ENCODE measurements at places on chromosomes 1 and 21.
A peak's percentile ranks its signal among the peaks of the same experiment; 100 is the strongest.

DNA sequence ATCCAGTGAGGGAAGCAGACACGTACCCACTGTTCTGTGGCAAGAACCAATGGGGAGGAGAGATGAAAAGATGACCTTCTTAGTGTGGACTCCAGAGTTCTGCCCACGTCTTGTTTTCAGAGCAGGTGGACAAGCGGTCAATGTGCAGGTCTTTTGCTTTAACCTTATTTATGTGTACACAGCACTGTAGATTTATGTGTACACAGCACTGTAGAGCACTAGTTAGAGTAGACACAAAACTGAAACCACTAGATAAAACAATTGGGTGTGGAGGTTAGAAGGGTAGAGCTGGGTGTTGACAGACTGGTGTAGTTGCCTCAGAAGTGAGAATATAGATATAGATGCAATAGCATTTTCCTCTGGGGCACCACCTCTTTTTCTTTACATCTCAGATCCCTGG is 150.0 kb downstream of the MAGI3 start:
- no peak for DNase-seq

GRCh38 chr21:43858806-43859648 is 6.0 kb upstream of the AGPAT3 start:
- DNase-seq = no peak

DNA sequence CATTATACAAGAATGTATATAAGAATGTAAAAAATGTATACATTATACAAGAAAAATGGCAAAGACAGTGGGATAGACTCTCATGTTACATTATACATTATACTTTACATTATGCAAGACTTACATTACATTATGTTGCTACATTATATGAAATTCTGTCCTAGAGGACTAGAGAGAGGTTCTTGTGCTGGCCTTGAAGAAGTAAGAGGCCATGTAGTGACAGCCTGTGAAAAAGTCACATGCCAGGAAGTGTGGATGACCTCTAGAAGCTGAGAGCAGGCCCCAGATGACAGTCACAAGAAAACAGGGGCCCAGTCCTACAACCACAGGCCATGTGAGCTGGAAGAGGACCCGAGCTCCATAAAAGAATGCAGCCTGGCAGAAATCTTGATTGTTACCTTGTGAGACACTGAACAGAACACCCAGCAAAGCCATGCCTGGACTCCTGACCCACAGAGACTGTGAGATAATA is 30.5 kb upstream of the AHCYL1 start:
- no peak for DNase-seq

DNA sequence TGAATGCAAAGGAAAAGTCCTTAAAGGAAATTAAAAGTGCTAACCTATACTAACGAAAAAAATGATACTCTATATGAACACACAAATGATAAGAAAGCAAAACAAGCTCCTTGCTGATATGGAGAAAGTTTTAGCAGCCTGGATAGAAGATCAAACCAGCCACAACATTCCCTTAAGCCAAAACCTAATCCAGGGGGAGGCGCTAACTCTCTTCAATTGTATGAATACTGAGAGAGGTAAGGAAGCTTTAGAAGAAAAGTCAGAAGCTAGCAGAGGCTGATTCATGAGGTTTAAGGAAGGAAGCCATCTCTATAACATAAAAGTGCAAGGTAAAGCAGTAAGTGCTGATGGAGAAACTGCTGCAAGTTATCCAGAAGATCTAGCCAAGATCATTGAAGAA is 3.4 kb downstream of the KRTAP23-1 start:
- DNase-seq = no peak

GRCh38 chr1:63487336-63488065 is 35.5 kb downstream of the ITGB3BP start:
- DNase-seq = peak; percentile 15

- DNase-seq = no peak
Observed at GRCh38 chr1:231226156-231226555, 14.9 kb upstream of the GNPAT start.

GRCh38 chr1:243638186-243638585 is 211.9 kb downstream of the AKT3 start:
- no peak for DNase-seq

DNA sequence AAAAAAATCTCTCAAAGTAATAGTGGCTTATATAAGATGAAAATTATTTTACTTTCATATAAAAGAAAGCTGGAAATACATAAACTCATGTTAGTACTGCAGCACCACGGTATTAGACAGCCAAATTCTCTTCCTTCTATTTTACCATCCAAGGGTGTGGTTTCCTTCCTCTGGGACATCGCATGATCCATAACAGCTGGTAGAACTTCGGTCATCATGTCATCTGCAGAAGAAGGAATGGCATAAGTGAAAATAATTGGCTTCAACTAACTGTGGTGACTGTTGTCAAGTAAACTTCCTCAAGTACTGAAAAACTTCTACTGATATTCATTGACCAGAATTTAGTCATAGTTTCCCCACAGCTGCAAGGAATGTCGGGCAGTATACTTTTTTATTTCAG is 28.3 kb upstream of the IFI44L start:
- DNase-seq = no peak

- DNase-seq = no peak
Observed at GRCh38 chr1:43743206-43743605, 35.9 kb downstream of the ST3GAL3 start.

DNA sequence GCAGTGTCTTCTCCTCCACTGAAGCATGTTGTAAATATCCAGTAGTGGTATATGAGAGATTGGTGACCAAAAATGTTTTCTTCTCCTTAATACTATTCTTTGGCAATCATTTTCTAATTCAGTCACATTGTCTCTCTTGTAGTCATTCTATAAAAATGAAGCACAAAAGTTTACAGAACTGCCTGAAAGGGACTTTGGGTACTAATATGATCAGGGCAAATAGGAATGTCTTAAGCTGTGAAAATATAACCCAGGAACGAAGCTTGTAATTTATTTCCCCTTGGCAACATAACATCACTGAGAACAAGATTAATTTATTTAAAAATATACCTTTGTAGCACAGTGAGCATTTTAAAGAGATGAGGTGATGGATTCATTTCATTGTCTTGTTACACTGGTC is 4.9 kb downstream of the B3GALT2 start:
- DNase-seq = no peak

- DNase-seq = no peak
Observed at GRCh38 chr1:23421753-23422240, 2.8 kb downstream of the TCEA3 start.

DNA sequence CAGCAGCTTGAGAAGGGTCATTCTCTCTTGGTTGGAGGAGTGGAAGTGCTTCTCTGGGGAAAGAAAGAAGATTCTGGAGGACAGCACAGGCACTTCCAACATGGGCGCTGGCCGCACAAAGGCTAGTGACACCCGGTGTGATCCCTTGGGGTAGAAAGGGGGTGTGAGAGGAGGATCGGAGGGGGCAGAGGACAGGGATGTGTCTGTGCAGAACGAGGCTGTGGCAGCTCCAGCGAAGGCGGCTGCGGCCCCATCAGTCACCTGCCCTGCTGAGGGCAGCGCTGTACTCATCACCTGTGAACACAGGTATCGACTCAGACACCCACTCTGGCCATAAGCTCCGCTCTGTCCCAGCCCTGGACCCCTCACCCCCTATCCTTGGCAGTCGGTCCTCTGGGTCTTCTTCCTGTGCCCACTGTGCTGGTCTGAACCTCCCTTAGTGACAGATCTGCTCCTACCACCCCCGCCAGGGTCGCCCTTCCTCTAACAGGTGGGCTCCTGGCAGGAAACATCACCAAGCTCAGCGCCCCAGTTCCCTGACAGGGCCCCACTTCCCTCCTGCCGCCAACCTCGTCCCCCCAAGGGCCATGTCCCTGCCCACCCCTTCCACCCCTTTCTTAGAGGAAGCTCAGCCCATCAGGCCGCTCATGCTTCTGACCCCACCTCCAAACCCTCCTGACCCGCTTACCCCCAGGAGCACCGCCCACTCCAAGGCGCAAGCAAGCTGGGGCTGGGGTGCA is 20.1 kb downstream of the TP73 start:
- DNase-seq = no peak

GRCh38 chr1:1783320-1783719 is 5.0 kb upstream of the NADK start:
- no peak for DNase-seq

DNA sequence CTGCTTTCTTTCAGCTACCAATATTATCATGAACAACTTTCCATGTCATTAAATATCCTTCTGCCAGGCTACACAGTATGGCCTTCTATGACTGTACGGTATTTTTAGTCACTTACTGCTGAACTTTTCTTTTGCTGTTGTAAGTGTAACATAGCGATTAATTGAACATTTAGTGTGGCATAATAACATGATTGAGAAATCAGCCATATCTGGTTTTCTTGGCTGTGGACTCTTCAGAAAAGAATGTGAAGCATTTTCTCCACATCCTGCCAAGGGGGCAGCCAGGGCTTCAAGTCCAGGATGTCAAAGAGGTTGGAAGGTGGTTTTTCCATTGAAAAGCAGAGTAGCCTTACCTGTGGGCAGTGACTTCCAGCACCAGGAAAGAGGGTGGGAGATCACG is 8.8 kb upstream of the AHCYL1 start:
- peak; percentile 63 for DNase-seq

DNA sequence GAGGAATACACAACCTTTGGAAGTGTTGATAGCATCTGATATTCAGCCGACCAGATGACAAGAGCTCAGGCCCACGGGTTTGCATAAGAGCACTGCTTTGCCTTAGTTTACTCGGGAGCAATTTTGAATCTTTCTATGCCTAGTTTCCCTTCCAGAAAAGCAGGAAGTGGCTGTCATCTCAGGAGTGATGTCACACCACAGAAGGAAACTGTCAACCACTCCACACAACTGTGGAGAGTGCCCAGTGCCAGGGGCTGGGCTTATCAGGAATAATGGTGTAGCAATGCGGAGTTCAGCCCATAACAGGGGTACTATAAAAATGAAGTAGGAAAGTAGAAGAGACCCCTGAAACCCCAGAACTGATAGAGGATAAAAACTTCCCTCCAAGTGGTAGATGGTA is 28.4 kb downstream of the NTPCR start:
- no peak for DNase-seq

GRCh38 chr1:116748272-116748671 is 6.0 kb upstream of the CD2 start:
- no peak for DNase-seq

DNA sequence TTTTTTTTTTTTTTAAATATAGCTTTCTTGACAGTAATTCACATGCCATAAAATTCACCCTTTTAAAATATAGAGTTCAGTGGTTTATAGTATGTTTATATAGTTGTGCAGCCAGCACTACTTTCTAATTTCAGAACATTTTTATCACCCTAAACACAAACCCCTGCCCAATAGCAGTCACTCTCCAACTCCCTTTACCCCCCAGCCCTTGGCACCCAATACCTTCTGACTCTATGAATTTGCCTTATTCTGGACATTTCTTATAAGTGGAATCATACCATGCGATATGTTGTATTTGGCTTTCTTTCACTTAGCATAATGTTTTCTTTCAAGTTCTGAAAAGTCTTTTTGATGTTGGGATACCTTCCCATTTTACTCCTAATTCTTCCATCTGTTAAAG is 42.5 kb upstream of the NEXN start:
- DNase-seq = no peak

GRCh38 chr1:169364948-169365347 is 2.6 kb downstream of the NME7 start:
- no peak for DNase-seq

GRCh38 chr1:168234846-168235547 is 9.2 kb downstream of the SFT2D2 start:
- no peak for DNase-seq

GRCh38 chr1:167774710-167775109 is 52.9 kb downstream of the MPZL1 start:
- no peak for DNase-seq

DNA sequence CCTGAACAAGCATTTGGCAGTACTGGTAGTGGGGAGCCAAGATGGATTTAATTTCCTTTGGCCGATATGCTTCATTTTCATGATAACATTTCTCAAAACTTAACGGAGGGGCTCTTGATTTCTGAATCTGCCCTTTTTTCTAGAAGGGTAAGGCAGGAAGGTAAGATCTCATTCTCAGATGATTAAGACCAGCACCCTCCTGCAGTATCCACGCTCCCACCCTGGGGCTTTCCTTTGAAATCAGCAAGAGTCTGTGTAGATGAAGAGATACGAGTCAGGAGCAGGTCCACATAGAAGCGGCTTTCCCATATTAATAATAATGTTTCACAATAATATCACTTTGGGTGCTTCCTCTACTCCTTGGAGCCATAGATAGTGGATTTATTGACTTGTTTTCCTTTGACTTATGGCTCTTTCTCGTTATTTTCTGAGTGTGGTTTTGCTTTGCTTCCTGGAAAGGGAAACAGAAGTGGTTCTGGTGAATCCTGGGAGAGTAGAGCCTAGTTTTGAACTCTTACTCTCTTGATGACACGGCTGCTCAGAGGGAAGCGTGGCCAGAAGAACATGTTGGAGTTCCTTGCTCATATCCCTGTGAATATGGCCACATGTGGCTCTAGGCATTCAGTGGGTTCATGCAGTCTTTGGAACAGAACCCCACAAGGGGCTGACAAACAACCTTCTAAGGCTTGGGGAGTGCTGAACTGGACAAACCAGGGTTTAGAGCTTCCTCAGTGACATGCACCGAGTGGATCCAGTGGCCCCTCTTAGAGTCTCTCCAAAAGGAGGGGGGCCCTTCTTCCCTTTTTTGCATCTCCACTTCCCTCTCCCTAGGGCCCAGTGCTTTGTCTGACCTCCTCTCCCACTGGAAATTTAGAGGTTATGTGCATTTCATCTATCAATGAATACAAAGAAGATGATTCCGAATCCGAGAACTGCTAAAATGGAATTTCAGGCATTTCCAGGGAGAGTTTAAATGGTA is 195.7 kb downstream of the DYRK1A start:
- no peak for DNase-seq

DNA sequence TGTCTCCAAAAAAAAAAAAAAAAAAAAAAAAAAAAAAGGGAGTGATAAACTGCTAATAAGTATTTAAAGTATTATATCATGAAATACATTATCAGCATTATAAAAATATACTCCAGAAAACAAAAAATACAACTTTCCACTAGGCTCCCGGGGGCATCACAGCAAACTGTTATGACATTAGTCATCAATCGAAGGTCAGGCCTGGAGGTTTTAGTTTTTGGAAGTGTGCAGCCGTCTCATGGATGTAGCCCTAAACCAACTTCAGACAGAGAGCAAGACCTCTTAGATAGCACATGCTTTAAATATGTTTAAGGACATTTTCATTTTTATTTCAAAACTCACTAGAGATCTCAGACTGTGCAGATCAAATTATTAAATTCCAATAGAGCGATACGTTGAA is 106.3 kb downstream of the RERE start:
- no peak for DNase-seq

DNA sequence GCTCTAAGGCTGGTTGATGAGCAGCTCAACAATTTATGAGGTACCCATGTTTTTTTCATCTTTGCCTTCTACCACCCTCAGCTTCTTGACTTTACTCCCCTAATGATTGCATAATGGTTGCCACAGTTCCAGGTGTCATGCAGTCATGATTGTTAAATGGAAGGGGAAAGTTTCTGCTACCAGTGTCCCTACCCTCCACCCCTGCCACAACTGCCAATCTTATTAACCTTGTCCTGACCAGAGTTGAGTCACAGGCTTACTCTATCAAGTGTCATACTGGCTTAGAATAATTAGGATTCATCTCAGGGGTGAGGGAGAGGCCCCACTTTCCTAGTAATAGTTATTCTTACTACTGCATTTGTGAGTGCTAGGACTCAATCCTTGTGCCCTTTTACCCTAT is 7.9 kb upstream of the FUBP1 start:
- DNase-seq = no peak
